ENCODE measurements at places on chromosomes 2 and 18.

DNA sequence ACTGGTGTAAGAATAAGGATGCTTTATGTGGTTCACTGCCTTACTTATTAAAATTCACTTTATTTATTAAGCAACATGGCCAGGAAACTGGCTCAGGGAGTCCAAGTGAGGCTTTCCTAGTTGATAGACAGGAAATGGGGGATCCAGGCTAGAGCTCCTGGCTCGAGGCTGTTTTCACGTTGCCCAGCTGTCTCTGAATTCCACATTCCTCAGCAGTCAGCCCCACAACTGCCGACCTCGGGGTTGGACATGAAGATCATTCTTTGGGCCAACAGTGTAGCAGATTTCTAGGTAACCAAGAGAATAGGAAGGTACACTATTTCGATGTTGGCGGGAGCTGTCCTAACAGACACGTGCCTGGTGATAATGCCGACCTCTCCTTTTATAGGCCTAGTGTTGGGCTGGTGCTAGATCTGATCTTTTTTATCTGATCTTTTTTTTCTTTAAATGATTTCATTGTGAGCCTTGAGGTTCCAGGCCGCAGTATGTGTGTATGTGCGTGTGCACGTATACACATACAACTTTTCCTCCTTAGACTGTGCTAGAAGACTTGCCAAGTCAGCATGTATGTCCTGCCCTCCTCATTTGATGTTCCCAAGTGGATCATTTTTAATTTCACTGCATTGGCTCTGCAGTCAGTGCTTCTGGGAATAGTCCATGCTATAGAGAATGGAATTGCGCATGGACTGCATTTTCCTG is 103.5 kb downstream of the CABLES1 start:
- no peak for DNase-seq

DNA sequence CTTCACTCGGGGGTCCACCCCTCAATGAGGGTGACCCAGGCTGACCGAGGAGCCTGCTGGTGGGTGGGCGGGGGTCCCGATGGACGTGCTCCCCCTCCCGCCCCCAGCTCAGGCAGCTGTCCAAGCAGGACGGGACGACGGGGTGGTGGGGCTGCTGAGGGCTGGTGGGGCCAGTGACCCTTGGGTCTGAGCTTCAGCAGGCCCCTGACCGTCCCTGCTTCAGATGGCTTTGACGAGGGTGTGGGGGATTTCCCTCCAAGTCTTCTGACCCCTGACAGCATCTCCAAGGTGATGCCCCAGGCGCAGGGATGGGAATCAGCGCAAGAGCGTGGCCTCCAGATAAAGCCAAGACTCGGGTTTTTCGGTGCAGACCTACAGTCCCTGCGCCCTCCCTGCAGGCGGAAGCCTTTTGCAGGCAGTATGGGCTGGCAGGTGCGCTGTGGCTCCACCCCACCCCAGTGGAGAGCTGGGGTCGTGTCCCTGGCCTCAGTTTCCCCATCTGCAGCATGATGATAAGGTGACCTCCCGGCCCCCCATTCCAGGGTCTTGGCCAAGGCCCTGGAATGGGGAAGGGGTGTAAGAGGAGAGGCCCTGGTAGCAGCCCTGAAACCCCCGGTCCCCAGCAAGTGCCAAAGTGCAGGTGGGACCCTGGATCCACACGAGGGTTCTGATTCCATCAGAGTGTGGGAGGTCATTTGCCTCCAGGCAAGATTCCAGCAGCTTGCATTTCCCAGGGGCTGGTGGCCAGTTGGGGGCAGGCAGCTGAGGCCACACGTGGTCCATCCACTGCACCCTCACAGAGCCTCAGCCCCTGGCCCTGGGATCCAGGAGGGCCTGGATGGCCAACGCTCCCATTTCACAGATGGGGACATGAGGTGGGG is 8.7 kb downstream of the CROCC2 start:
- DNase-seq, result no peak

- no peak for DNase-seq
These were observed 32.4 kb upstream of the RBBP8 start for GRCh38 chr18:22900558-22901238.

DNA sequence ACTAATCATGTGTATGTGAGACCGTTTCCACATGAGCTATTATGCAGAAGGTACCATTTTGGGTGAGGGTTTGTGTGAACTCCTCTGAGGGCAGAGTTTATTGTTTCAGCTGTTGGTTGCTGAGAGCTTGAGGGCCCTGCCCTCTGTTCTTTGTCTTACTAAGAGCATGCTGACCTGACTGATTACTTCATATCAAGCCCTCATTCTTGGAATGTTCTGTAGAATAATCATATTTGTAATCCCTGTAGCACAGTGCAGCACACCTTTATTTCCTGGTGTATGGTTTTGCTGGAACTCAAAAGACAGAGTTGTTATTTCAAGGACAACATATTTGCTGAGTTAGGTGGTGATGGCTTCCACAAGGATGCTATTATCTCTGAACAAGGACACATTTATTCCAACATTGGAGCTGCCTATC is 118.5 kb downstream of the GALNT3 start:
- DNase-seq, result no peak

- no peak for DNase-seq
These were observed 19.5 kb downstream of the ANKRD30B start for GRCh38 chr18:14767474-14767873.

GRCh38 chr2:47091118-47091517 is 64.0 kb downstream of the STPG4 start:
- DNase-seq, result no peak

DNA sequence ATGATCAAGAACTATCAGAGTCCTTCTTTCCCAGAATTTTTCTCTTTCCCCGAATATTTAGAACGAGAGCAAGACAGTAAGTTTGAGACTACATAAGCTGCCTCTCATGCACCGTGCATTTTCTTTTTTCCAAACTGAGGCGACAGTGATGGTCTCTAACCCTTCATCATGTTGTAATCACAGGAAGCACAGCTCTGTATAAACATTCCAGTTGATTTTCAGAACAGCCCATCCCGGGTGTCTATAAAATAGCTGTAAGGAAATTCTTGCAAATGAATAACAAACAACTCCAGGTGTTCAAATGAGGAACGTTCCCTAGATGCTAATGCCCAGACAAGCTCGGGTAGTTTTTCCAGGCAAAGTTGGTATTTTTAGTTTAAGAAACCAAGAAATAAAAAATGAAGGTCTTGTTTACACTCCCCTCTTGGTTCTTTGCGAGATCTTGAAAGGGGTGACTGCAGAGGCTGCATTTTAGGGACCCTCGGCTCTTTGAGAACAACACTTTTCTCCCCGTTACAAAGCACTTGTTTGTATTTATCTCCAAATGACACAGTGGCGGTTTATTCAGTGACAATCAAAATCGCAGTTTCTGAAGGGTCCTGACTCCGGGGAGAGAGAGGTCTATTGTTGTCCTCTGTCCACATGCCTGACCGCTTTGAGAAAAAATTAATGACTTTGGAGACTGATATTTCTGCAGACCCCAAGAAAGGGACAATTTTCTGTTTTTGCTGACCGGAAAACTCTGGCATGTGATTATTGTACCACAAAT is 101.1 kb upstream of the NCK2 start:
- DNase-seq, result no peak

DNA sequence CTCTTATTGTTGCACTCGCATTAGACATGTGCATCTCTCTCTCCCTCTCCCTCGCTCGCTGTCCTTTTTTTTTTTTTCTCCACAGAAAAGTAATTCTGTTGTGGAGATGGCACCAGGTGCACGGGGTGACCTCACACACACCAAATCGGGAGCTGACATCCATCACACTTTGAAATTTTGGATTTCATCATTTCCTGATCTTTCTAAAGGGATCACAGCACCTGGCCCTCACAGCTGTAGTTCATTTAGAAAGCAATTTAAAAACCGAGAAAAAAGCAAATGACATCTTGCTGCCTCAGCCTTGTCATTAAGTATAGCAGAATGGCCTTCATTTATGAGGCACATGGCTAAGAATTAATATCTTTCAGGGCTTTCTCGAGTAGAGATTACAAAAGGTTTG is 717.2 kb downstream of the RNF144A start:
- no peak for DNase-seq

DNA sequence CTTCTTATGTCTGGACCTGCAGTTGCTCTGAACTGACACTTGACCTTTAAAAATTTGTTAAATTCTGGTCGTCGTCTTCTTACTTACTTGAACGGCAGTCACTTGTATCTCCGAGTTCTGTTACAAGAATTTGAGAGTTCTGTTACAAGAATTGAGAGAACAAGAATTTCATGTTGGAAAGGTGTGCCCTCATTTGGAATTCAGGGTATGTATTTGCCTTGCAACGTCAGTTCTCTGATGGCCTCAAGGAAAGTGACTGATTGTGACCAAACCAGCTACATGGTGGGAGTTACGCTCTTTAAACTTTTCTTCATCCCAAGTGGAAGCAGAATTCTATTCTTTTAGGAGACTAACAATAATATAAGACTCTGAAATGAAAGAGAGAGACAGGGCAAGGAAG is 320.0 kb upstream of the TRIB2 start:
- DNase-seq, result no peak

GRCh38 chr2:200654823-200655222 is 69.0 kb downstream of the AOX1 start:
- DNase-seq, result no peak

DNA sequence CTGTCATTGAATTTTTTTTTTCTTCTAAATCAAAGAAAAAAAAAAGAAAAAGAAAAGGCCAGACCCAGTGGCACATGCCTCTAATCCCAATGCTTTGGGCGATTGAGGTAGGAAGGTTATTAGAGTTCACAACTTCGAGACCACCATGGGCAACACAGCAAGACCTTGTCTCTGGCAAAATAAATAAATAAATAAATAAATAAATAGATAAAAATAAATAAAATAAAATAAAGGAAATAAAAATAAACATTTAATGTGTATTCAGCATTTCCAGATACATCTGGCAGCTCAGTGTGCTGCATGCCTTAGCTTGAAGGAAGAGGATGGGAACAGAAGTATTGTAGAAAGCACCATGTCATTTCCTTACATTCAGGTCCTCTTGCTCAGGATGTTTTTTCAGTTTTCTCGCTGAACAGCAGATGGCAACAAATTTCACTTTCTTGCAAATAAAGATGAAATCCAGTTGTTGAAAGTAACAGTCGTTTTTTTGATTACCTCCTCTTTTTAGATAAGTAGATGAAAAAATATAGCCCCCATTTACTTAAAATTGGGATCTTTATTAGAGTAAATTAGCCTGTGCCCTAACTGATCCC is 25.7 kb upstream of the FAM178B start:
- no peak for DNase-seq

GRCh38 chr2:12282780-12283695 is 433.7 kb upstream of the TRIB2 start:
- DNase-seq, result no peak

GRCh38 chr2:240499309-240500301 is 58.2 kb downstream of the ANKMY1 start:
- no peak for DNase-seq

GRCh38 chr2:150640039-150640438 is 152.6 kb upstream of the RND3 start:
- no peak for DNase-seq

DNA sequence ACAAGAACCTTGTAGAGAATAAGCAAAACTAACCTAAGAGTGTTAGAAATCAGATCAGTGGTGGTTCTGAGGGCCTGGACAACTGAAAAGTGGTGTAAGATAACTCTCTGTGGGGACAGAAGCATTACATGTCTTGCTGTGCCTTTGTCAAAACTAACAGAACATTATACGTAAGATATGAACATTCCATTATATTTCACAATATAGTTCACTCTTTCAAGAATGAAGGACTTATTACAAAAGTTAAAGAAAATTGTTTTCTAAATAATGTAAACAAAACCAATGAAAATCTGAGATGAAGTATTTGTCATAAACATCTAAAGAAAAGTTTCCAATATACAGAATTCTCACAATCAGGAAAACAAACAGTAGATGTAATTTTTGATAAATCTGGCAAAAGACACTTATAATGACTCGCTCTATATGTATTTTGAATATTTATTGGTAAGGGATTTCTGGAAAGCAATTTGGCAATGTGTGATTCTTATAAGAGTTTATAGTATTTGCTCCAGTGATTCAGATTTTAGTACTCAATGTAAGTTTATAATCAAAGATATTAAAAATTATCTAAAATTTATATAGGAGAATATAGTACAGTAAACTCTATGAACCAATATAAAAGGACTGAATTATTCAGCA is 258.4 kb downstream of the CD226 start:
- no peak for DNase-seq

DNA sequence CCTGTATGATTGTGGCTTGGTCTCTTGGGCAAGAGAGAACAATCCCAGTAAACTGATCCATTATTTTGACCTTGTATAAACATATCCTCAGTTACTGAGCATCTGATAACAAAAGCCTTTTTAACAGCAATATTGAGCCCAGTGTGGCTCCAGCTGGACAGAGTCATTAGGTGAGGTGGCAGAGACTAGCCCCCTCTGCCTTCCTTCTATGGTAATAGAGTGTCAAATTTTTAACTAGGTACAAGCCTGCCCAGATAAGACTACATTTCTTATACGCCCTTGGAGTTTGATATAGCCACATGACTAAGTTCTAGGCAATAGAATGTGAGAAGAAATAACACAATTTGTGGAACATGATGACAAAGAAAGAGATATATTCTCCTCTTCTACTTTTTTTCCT is 56.2 kb downstream of the HNMT start:
- no peak for DNase-seq

DNA sequence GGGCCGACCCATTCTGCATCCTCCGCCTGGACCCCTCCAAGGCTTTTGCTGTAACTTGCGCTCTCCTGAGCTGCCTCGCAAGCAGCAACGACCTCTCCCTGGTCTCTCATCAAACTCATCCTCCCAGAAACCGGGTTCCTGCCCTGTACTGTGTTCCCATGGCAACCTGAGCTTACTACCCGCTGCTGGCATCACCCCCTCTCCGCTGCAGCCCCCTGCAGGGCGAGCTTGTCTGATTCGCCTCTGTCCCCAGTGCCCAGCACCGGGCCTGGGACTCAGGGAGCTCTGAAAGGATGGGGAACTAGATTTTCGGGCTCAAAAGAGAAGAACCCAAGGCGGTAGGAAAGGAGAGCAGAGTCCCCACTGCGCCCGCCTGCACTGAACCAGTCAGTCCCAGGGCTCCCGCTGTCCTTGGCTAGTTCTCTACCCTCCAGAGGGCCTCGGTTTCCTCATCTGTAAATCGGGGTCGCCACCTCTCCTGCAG is 463 bp downstream of the HS1BP3 start:
- no peak for DNase-seq

- DNase-seq, result no peak
These were observed 55.3 kb downstream of the SP3 start for GRCh38 chr2:173909846-173910245.

DNA sequence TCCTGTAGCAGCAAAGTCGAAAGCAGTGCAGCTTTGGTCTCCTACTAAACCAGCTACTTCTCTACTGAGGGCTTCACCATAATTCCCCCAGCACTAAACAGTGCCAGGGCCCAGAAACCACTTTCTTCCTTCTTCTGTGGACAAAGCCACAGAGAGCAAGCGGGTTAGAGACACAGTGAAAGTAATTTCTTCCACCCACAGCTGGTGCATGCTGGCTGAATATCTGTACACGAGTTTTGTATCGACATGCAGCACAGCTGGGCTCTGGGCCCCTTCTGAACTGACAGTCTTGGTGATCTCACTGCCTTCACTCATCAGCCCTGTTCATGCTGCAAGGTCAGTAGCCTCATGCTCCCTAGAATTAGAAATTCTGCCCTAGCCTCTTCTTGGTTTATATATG is 74.0 kb upstream of the SULT1C3 start:
- no peak for DNase-seq
